ENCODE measurements at places on chromosomes 7 and 10. TPM values are rescaled to one million over a fixed set of nuclear protein-coding genes. Genes with fewer than 3 reads are reported as not detected.

GRCh38 chr10:30048768-30049517, 10.4 kb downstream of the JCAD start:
- DNase-seq, result no peak

GRCh38 chr7:117036836-117037235, 83.5 kb downstream of the ST7 start:
- DNase-seq, result no peak

DNA sequence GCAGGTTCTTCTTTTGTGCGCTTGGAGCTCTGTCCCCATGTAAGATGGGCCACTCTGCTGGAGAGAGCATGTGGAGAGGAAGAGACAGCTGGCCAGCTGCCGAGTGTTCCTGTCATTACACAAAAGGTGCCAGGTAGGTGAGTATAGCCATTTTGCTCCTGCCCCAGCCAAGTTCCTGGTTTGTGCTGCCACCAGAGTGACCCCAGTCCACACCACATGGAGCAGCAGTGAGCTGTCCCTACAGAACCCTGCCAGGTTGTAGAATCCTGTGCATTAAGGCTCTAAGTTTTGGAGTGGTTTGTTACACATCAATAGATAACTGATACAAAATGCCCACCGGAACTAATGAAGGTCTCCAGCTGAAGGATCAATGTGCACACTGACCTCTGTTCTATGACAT, 84.6 kb upstream of the GHITM start:
- no peak for DNase-seq

GRCh38 chr10:86223256-86223655, 143.3 kb downstream of the GRID1 start:
- peak; percentile 31 for DNase-seq

The ODAD2 gene
- 0.44 TPM for total RNA-seq

GRCh38 chr7:116357781-116358670, 141.5 kb upstream of the CAV2 start:
- no peak for DNase-seq

DNA sequence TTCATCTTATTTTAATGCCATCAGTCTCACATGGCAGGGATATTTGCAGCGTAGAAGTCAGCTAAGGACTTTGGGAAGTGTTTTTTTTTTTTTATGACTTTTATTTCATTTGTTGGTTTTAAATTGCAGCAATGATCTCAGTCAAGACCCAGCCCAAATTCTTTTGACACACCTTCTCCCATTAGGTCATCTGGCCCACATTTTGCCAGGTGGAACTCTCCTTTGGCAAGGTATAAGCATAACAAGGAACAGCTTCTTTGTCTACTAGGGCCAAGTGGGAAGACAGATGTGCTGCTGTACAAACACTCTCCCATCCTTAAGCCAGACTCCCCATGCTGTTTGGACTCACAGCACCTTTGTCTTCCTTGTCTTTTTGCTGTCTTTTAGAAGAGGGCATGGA, 41.8 kb downstream of the PLEKHA8 start:
- no peak for DNase-seq

- DNase-seq, result no peak
Observed at GRCh38 chr7:120760050-120760449, 97.9 kb downstream of the TSPAN12 start.

DNA sequence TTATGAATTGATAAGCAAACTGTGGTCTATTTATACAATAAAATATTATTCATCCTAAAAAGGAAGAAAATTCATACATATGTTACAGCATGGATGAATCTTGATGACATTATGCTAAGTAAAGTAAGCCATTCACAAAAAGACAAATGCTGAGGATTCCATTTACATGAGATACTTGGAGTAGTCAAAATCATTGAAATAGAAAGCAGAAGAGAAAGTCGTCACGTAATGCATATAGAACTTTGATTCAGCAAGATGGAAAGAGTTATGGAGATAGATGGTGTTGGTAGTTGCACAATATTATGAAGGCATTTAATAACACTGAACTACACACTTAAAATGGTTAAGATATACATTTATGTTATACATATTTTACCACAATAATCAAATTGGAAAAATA, 309.7 kb upstream of the KLF6 start:
- no peak for DNase-seq

DNA sequence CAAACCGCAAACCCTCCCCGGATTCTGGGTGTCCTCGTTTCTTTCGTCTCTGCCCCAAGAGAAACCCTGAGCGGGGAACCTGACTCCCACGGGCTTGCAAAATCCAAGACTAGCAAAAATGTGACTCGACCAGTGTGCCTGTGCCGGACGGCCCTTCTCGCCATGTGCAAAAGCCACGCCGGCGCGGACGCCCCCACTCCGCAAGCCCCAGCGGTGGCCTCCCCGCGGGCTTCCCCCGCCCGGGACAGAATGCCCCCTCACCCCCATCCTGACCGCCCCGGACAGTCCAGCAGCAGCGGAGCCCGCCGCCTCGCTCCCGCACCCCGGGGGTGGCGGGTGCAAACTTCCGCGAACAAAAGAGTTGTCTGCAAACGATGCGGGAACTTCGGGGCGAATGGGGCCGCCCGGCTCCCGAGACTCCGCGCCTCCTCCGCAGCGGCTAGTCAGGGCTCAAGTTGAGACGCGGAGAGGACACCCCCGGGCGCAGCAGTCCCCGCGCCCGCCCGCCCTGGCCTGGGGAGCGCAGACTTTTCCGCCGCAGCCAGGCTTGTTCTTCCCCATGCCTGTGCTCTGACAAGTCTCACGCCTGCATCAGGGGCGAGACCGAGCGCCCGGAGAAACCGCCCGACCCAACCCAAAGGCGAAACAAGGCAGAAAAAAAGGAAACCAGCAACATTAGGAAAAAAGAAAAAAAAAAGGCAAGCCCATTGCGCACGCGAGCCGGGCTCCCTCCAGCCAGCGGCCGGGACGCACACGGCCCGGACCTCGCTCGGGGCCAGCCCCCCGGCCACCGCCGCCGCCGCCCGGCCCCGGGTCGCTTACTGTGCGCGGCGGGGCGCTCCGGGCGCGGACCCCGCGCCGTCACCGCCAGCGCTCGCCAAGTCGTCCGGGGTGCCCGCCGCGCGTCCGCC, 732 bp downstream of the FAM53B start:
- no peak for DNase-seq
